ENCODE measurements at places on chromosomes 13 and 19.
A peak's percentile ranks its signal among the peaks of the same experiment; 100 is the strongest.

GRCh38 chr19:44744871-44745332 is 3.6 kb upstream of the BCL3 start:
- peak; percentile 47 for DNase-seq

- no peak for DNase-seq
These were observed 9.1 kb downstream of the SPINT2 start for GRCh38 chr19:38273499-38273898.

GRCh38 chr19:34508540-34508939 is 27.0 kb downstream of the WTIP start:
- no peak for DNase-seq

DNA sequence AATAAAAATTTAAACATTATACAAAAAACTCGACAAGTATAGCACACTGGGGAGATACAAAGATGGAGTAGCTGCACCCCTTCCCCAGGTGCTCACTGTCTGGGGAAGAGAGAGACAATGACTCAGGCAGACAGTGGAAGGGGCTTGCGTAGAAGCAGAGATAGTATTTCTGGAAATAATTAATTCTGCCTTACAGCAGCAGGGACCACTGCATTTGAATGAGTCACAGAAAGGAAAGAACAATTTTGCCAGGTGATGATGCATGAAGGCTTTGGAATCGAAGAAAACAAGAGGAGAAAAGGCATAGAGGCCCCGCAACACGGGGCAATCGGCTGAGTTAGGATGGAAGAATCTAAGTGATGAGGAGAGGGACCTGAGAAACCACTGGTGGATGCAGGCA is 447.4 kb downstream of the EFNB2 start:
- peak; percentile 91 for DNase-seq

GRCh38 chr19:38737281-38737865 is 6.9 kb downstream of the CAPN12 start:
- no peak for DNase-seq

GRCh38 chr19:30379841-30380610 is 7.8 kb downstream of the ZNF536 start:
- DNase-seq, result no peak

DNA sequence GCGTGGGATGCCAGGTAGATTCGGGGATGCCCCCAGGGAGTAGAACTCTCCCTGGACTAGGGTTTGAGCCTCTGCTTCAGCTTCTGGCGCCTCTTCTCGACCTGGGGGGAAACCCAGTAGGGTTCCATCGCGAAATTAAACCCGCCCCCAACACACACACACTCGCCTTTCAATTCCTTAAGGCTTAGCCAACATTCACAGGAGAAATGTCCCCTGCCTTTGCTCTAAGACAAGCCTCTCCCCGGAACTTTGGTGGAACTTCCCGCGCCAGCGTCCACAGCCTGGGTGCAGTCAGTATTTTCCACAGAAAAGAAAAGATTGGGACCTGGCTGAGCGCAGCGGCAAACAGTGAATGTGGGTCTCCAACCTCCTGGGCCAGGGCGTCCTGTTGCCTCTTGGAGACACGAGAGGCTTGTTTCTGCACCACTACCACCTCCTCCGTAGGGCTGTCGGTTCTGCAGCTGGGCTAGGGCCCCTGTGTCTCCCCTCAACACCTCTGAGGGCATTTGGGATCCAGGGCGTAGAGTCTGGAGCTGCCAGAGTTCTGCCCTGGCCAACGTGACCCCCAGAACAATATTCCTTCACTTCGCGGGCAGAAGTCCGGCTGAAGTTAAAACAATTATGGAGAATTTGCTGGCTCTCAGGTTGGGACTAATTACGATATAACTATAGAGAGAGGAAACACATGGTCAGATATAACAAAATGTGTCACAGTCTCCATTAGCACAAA is 3.2 kb downstream of the PDX1 start:
- DNase-seq, result no peak

- DNase-seq, result no peak
These were observed 5.4 kb upstream of the VSTM2B start for GRCh38 chr19:29520390-29520789.

- no peak for DNase-seq
These were observed 17.6 kb downstream of the CEBPG start for GRCh38 chr19:33390908-33391630.

DNA sequence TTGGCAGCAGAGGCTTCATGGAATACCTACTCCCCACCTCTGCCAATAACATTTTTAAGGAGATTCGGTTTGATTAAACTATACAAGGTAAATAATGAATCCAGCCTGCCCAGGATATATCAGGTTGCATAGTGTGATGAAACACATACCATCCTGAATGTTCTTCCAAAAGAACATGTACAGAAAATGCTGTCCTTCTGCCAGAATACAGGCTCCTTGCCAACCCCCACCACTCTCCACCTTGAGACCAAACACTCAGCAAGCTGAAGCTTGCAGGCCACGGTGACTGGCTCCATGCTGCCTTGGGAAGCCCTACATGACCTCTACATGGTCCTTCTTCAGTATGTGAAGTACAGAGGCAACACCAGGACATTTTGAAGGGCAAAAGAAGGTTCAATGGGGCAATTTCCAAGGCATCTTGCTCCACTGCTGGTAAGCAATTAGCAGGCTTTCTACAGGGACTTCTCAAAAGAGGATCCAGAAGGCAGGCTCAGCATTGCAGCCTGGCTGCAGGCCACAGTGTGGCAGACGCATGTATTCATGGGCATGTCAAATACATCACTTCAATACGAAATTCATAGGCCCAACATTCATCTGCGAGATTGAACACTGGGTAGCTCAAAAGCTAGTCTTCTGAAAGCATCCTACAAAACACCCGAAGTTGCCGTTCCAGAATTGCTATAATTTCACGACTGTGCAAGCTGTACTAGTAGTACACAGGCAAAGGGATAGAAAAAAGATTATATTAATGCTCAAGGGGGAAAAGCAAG is 62.4 kb upstream of the SERP2 start:
- peak; percentile 84 for DNase-seq

DNA sequence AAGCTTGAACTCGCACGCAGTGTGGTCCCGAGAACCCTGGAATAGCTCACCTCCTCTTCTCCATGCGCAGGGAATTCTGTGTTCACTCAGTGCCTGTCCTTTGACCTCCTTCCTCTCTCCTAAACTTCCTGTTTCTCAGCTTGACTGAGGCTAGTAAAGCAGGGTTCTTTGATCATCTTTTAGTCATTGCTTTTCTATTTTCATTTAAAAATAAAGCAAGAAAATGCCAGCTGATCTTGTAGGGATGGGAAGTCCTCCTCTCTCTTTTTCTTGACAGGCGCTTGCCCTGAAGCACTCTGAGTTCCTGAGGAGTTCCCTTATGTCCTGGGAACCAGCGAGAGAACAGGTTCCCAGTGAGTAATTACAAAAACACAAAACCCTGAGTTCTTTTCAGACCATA is 62.8 kb downstream of the ARHGEF7 start:
- peak; percentile 72 for DNase-seq

DNA sequence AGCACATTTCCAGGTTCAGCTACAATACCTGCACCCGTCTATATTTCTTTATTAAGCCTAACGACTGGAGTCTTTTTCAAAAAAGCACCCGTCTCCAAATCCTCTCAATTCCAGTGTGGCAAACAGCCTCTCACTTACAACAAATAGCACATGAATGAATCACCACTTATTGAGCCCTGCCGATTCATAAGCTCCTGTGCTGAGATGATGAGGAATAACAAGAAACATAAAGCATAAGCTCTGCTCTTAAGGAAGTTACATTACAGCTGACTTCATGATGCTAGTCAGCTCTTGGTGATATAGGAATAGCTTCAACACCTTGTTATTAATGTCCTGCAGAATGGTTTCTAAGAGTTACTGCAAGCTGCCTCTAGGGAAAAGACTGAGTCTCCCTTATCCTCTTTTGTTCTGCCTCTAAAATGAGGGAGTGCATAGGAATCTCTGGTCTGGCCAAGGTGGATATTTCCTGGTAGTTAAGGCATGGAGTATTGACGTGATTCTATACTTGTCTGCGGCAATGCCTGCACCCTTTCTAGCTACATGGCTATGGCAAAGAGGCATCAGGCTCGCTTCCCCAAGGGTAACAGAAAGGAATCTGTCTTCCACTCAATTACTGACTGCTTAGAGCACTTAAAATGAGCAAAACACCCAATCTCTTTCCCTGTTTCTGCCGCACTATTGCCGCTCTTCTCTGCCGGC is 195.7 kb downstream of the KLF12 start:
- DNase-seq, result peak; percentile 90

GRCh38 chr19:18446145-18446810 is 8.3 kb upstream of the ISYNA1 start:
- no peak for DNase-seq

- DNase-seq, result no peak
These were observed 348.3 kb downstream of the TDRD3 start for GRCh38 chr13:60745343-60745742.

DNA sequence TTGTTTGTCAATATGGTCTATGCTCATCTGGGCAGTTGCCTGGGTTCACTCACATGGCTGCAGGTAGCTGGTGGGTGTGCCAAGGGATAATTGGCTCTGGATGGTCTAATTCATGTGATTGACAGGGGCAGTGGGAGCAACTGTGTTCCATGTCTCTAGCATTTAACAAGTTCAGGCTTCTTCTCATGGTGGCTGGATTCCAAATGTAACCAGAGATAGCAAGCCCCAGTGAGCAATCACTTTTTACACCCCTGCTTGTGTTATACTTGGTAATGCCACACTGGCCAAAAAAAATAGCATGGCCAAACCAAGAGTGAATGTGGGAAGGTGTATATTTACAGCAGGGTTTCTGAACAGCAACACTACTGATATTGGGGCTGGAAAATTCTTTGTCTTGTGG is 89.6 kb upstream of the TNFSF11 start:
- DNase-seq, result peak; percentile 52

DNA sequence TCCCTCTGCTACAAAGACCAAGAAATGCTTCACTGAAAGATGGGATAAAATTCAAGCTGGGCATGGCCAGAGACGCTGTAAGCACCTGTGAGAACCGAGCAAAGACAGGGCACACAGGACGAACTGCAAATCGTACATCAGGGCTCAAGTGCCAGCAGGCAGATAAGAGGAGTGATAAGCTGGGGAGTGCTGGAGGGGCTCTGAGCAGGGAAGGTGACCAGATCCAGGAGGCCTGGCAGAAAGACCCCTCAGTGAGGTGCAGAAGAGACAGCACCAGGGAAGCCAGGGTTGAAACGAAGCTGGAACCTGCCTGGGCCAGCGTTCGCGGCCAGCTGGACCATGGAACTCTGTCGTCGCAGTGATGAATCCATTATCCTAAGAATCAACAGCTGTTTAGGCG is 10.2 kb downstream of the RAB20 start:
- DNase-seq, result no peak

- DNase-seq, result no peak
These were observed 59.4 kb upstream of the POSTN start for GRCh38 chr13:37657956-37658355.

DNA sequence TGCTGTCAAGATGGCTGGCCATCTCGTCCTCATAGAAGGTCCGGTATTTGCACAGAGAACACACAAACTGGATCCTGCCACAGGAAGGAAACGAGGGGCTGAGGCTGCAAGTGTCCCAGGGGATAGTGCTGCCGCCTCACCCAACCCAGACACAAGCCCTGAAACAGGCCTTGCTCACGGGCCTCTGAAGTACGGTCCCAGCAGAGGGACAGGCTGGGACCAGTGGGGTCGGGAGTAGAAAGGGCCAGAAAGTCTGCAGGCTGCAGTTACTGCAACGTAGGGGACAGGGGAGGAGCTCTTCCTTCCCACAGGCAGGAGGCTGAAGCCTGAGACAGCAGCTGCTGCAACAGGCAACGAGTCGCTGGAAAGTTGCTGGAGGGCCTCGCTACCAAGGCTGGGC is 18.2 kb upstream of the AKAP8 start:
- no peak for DNase-seq

DNA sequence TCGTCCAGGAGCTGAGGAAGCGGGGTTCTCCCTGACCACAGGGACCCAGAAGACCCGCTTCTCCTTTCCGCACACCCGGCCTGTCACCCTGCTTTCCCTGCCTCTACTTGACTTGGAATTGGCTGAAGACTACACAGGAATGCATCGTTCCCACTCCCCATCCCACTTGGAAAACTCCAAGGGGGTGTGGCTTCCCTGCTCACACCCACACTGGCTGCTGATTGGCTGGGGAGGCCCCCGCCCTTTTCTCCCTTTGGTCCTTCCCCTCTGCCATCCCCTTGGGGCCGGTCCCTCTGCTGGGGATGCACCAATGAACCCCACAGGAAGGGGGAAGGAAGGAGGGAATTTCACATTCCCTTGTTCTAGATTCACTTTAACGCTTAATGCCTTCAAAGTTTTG is 18.9 kb downstream of the VASP start:
- DNase-seq, result peak; percentile 66

GRCh38 chr13:78323848-78324247 is 279.5 kb downstream of the POU4F1 start:
- no peak for DNase-seq

DNA sequence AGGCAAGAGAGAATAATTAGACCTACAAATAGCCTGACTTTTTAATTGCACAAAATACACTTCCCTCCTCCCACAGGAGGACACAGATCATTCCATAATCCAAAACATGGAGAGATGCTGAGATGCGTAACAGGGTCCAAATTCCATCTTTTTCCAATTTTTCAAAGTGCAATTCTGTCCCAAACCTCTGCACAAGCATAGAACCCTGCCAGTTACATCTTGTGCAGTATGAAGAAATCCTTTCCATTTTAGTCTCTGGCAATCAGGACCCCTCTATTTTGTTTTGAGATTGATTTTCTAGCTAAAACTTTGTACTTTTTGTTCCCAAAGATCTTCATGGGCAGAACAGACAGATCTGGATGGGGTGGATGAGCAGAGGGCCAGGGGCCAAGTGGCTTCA is 209.2 kb downstream of the B3GLCT start:
- DNase-seq, result no peak

DNA sequence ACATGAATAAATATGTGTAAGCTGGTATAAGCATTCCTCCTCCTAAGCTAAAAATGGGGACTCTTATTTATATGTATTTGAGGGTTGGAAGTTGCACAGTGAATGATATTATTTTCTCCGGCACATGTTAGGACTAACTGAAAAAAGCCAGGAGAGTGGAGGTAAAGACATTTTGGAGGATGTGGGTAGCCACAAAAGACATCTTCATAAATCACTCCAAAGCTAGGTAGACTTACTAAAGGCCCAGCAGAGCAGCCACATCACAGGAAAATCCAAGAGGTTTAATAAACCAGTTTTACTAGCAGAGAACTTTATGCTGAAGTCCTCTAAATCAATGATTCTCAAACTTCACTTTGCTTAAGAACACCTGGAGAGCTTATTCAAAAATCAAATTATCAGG is 424.7 kb downstream of the KCTD12 start:
- no peak for DNase-seq

GRCh38 chr19:36436531-36436930 is 18.1 kb upstream of the ZFP82 start:
- DNase-seq, result peak; percentile 27

DNA sequence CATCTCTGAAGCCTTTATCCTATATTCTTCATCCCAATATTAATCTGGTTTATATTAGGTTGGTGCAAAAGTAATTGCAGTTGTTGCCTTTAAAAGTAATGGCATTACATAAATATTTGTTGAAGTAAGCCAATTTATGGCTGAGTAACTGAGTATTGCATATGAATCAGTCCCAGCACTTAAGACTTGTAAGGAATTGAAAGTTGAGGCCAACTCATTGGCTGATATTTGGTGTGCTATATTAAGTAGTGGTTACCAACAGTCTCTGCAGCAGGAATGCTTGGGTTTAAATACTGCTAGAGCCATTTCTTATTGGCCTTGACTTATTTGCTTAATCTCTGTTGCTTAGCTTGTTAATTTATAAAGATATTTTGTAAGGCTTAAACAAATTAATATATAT is 460.7 kb downstream of the GPC6 start:
- DNase-seq, result peak; percentile 22

GRCh38 chr13:75153386-75153785 is 328.6 kb downstream of the TBC1D4 start:
- no peak for DNase-seq

Data from fibroblast of mammary gland (primary cell).